ENCODE measurements at places on chromosomes 16 and 17.

DNA sequence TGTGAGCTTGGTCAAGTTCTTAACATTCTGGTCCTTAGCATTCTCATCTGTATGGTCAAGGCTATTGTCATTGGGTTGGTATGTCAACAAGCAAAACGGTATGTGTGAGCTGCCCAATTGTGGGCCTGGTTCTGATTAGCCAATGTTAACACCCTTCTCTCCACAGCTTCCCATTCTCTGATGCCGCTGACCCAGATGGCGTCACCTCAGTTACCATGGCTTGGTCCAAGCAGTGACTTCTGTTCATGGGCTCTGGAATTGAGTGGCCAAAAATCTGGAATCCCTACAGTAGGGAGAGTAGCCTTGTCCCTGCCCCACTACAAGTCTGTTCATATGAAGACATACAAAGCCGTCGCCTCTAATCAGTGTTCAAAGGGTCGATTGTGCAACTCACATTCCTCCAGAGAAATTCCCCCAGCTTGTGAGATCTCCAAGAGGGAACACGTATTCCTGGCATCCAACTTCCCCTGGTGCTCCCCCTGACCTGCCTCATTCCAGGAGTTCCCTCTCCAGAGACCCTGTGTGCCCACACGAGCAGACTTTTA lies 15.8 kb downstream of the TMEM98 start:
- DNase-seq: no peak

GRCh38 chr17:2723997-2724783 lies 12.6 kb upstream of the CLUH start:
- DNase-seq: no peak

DNA sequence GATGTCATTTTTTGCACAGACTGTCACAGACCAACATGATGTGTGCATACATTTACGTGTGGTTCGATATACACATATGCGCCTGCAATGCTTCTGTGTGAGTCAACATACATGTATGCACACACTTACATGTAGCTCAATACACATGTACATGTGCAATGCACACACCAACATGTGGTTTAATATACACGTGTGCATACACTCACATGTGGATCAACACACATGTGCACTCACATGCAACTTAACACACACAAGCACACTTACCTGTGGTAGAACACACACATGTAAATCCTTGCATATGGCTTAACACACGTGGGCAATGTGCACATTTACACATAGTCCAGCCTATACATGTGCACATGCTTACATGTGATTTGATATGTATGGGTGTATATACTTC lies 97.5 kb downstream of the CYLD start:
- DNase-seq: no peak

- no peak for DNase-seq
Measured at GRCh38 chr16:88839745-88840599, 16.8 kb downstream of the GALNS start.

DNA sequence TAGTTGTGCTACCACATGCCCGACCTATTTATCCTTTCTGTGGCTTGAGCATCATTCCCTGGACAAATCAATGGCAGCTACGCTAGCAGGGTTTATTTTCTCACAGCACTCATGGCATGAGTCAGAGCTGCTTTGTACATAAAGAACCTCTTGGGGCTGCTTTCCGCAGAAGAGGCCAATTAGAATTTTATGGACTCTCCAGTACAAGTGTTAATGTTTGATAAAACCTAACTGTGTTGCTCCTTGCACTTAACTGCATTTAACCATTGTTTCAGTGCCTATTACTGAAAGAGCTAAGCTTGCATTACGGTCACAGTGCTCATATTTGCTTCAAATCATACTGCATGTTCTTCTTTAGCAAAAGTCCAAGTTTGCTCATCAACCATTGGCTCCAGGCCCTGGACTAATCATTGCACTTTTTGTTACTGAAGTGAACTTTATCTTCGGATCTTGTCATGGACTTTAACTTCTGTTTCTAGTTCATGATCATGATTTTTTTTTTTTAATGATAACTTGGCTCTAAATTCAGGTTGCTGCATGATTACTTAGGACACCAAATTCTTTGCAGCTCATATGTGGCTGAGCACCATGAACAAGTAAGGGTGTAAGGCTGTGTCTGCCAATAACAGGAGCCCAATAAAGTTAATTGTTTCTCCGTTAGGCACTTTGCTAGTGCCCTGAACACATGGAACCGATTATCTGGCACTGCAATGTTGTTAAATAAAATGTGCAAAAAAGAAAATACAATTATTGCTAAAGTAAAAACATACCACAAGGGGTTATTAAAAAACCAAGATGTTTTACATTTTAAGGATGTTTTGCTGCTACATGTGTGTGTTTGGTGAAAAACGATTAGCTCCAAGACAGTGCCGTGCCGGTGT lies 492.2 kb downstream of the KCNJ2 start:
- DNase-seq: no peak

DNA sequence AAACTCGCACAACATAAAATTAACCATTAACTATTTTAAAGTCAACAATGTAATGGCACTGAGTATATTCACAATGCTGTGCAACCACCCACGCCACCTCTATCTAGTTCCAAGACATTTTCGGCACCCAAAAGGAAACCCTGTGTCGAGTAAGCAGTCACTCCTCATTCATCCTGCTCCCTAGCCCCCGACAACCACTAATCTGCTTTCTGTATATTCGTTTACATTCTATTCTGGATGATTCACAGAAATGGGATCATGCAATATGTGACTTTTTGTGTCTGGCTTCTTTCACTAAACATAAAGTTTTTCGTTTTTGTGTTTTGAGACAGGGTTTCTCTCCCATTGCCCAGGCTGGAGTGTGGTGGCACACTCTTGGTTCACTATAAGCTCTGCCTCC lies 42.2 kb upstream of the HAPSTR1 start:
- no peak for DNase-seq

DNA sequence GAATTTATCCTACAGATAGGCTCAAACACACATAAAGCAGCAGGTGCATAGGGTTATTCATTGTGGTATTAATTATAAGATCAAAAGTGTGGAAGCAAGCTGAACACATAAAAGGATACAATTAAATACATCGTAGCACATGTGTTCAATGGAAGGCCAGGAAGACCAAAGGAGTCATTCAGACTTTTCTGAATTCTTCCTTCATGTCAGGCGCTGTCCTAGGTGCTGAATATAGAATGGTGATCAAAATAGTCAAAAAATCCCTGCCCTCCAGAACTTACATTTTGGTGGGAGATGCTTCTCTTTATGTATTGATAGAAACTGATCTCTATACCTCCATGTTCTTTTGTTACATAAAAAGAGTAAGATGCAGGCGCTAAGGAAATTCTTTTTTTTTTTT lies 439.0 kb upstream of the ASIC2 start:
- no peak for DNase-seq

GRCh38 chr16:73547552-73548403 lies 499.9 kb upstream of the ZFHX3 start:
- DNase-seq: no peak

- no peak for DNase-seq
Measured at GRCh38 chr16:19874851-19875546, 9.6 kb downstream of the GPRC5B start.

DNA sequence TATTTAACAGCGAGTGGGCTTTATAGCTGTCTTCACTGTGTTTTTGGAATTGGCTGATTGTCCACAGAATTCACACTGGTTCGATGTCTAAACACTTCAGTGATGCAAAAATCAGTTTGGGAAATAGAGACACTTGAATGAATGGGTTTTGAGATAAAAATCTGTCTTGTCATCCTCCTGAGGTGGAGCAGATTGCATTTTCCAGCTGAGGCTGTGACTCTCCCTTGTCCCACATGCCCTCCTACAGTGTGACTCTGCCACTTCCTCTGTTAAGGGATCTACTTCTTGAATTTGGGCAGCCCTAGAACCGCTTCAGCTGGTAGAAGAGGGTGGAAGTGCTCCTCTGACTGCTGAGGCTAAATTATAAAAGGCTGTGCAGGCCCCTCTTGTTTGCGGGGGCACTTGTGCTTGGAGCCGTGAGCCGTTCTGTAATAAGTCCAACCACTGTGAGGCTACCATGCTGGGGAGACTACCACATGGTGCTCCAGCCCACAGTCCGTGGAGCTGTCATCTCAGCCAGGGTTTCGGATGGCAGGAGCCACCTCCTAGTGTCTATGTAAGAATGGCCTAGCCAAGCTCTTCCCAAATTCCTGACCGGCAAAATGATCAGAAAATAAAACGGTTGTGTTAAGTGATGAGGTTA lies 175.9 kb downstream of the SPECC1 start:
- no peak for DNase-seq

DNA sequence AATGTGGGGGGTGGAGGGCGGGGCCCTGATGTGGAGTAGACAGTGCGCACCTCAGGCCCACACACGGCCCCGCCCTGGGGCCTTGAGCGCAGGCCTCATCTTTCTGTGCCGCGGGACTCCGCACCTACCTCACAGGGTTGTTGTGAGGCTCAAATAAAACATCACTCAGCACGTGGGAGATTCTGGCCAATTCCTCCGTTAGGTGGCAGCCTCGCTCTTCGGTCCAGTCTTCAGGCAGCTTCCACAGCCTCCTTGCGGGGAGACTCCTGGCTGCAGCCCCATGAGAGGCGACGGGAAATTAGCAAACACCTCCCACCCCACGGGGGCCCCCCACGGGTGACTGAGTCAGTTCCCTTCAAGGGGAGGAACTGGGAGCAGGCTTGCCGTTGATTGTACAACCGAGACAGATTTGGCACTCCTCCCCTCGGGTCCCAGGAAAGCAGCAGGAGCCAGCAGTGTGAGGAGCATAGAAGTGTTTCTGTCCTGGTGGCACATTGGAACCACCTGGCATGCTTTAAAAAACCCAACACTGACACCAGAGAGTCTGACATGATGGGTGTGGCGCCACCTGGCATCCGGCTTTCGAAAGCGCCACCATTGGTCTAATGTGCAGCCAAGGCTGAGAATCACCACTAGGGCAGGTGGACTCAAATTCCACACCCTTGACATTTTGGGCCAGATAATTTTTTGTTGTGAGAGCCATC lies 7.6 kb downstream of the MRM1 start:
- no peak for DNase-seq
